Activated CD4-positive, alpha-beta T cell treated with anti-CD3 and anti-CD28 coated beads, Interleukin-2, amount 10 ng/mL, durations not matched to agents 7 days and 5 days (primary cell): ENCODE measurements at places on chromosomes 6 and 20.

DNA sequence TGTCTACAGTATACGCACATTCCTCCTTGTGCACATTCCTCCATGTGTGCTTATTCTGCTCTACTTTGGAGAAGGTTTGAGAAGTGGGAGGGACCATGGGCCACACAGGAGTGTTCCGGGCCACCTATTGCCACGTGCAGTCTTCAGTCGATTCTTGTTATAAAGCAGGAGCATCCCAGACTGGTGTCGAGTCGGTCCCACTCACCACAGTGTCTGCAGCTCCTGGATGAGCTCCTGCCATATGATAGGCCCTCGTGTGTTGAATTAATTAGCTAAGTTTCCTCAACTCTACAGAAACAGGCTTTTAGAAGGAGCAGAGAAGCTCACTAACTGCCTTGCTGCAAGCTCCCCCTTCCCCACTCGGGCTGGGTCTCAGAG lies 22.6 kb downstream of the ENTPD6 start:
- DNase-seq = no peak

GRCh38 chr6:42279966-42280629 lies 62.4 kb upstream of the MRPS10 start:
- DNase-seq = no peak

GRCh38 chr6:162409741-162410691 lies 317.6 kb downstream of the PRKN start:
- DNase-seq = no peak

DNA sequence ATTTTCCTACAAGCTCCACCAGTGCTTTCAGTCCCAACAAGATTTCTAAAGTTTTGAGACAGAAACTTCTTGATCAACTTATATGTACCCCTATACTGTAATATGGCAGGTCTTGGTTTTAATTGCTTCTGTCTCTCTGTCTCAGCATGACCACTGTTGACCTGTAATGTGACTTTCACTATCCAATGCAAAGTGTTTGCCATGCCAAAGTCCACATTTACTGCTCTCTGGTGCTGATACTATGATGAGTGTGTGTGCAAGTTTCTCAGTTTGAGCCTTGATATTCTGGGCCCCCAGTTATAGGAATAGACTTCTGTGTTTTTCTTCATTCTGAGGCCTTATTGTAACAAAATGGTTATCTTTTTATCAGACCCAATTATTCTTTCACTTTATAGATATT lies 45.8 kb downstream of the OR2J2 start:
- no peak for DNase-seq

DNA sequence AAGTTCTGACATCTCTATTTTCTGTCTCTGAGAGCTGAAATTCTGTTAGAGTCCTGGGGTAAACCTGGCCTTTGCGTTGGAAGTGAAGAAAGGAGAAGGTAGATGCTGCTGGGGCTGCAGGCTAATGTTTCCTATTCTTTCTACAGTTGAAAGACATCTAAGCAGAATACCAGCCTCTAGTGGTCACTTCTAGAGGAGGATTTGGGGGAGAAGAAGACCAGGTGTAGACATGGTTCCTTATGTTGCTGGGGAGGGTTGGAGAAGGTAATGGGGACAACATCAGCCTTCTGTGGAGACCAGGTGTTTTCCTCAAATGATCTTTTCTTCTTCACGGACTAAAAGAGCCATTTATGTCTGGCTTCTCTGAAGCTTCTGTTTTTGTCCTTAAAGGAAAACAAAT lies 62.6 kb downstream of the BTBD3 start:
- no peak for DNase-seq

DNA sequence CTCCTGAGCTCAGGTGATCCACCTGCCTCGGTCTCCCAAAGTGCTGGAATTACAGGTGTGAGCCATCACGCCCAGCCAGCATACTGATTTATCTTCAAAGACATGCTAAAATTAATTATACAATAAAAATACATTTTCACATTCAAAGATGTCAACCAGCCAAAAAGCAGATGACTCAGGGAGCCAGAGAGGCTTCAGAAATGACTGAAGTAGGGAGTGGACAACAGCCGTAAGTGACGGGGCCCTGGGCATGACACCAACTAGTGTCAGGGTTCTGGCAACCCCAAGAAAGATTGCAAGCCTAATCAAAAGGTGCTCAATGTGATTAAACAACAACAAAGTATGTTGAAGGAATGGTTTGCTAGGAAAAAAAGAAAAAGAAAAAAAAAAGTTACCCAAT lies 28.4 kb downstream of the GPLD1 start:
- DNase-seq = no peak

DNA sequence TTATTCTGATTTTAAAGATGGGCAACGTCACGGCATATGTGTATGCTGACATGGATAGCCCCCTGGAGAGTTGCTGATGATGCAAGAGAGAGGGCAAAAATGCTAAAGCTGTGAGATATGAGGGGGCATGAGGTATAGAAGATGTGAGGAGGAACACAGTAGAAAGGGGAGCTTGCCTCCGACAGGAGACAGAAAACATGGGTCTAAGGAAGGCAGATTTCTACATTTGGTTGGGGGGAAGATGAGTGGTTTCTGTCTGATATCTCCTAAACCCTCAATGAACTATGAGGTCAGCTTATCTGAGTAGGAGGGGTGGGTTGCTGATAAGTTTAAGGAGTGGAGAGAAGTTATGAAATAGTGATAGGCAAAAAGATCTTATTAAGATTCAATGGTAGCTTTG lies 6.0 kb downstream of the RNF24 start:
- DNase-seq = no peak

DNA sequence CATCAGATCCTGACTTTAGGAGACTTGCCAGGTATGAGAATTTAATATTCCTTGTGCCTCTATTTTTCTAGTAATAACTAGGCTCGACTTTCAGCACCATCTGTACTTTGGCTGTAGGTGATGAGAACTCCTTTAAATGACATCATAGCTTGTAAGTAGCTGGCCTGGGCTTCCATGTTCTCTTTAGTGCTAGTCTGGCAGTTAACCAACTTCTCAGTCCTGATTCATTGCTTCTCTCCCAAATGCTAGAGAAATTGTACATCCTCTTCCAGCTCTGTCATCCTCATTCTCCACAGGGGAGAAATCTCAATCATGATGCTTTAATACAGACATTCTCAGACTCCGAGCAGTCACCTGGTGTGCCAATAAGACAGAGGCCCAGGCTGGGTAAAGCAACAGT lies 143.5 kb upstream of the MOCS1 start:
- DNase-seq = no peak

GRCh38 chr20:33840160-33840559 lies 29.0 kb downstream of the CHMP4B start:
- DNase-seq = no peak

- no peak for DNase-seq
These were observed 18.4 kb downstream of the RHAG start for GRCh38 chr6:49618257-49618656.

DNA sequence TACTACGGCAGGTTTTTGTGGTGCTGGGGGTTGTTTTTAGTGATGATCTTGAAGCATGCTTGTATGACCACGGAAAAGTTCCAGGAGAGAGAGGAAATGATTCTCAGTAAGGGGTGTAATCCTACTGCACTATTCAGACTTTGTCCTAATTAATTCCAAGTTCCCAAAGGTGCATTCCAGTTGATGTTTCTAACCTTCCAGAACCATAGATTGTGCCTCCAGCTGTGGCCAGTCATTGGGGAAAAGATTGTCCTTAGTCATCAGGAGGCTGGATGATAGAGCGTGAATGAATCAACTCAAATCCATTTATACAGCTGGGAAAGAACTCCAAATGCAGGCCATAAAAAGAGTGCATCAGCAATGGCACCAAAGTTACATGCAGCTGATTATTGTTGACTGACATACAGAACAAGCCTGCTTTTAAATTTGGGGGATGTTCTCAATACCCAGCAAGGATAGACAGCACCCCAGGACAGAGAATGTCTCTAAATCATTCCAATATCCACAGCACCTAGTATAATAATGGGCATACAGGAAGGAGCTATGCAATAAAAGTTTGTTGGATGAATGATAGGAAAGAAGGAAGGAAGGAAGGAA lies 27.8 kb upstream of the PKHD1 start:
- no peak for DNase-seq

- DNase-seq = peak; percentile 16
These were observed 68.5 kb upstream of the FOXO3 start for GRCh38 chr6:108492131-108492766.

DNA sequence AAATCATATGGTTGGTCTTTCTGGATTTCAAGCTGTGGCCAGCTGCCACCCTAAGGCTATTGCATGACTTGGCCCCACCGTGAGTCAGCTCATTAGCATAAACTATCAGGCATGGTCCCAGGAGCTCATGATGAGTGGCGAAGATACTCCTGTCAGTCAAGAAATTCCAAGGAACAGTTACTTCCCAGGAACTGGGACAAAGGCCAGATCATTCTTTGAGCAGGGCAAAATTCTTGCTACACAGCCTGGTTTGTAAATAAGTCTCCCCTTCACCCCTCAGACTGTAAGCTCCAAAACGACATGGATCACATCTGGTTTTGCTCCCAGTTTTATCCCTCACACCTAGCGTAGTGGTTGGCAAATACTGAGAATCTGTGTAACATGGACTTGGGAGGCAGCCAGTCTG lies 33.0 kb upstream of the KIAA1586 start:
- DNase-seq = no peak
